ENCODE measurements at places on chromosomes 12 and 14.

DNA sequence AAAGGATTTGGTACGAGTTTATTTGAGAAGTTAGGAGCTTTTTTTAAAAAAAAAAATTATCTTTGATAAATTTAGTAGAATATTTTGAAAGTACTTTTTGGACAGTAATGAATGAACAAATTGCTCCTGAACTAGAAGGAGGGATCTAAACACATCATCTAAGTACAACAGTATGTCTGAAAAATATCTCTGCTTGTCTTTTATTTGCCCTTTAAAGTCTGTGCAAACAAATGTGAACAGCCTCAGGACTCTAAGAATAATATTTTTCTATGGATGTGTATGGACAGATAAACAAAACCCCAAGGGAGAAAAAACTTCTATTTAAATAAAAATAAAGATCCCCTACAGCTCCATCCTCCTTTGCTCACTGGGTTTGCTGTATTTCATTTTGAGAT is 19.5 kb downstream of the FBXL14 start:
- DNase-seq: no peak

DNA sequence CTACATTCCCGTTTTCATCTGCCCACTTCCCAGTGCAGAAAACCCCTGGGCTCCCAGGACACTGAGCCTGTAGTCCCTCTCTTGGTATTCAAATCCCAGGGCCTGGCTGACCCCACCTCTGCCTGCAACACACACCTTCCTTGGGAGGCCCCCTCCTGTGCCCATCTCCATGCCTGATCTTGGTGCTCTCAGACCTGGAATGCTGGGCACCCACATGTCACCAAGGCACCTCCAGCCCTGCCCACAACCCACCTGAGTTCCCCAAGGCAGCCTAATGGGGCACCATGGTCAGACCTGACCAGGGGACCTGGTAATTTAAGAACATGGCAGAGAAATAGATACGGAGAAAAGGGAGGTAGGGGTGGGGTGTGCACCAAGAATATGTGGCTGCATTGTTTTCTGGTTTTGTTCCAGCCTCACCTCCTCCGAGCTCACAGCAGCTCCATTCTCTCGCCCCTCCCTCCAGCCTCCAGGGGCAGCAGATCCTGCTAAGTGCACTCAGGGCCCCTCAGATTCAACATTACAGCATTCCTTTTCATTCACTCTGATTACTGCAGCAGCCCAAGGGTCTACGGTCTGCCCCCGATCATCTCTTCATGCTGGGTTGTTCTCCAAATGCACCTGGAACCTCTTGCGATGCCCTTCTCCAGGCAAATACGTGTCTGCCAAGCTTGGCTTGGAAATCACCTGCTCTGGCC is 9.2 kb upstream of the HSP90AA1 start:
- no peak for DNase-seq

DNA sequence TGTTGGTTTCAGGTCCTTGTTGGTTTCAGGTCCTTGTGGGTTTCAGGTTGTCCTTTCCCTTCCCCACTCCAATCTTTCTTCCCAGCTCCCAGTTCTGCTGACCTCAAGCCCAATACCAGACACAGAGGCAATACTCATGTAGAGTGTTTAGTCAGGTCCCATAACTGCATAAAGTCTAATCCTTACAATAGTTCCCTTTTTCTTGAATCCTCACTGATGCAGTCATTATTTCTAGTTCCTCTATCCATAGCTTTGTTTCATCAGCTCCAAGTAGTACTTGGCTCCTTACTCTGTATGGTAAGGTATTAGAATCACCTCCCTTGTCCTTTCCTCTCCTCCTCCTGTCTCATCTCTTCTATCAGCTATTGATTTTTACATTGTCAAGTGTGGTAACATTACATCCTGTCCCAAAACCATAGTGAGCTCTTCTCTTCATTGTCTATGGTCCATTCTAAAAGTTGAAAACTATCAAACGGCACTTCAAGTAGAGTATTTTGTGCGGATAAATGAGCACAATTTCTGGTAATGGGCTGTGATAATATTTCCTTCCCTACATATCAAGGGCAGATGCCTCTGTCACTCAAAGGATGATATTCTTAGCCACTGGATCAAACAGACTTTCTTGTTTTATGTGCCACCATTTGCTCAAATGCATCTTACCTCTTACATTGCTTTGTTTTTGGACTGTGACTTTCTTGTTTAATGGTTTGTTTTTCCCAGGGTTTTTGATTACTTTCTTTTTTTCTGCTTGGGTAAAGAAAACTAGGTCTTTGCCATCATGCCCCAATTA is 57.2 kb upstream of the JDP2 start:
- DNase-seq: no peak

DNA sequence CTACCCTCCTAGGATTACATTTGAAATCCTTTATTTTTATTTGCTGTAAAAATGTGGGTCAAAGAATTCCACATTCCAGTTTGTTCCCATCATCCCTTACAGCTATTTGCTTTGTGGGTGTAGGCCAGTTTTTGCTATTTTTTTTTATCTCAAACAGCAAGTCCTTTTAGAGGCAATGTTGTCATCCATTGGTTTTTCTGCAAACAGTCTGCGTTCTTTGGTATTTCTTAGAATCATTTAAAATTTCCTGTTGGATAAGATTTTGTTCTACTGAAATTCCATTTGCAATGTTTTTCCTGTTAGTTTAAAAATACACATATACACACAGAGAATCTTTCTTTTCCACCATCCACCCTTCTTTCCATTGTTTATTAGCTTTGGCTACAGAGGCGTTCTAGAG is 53.3 kb upstream of the STK38L start:
- no peak for DNase-seq

DNA sequence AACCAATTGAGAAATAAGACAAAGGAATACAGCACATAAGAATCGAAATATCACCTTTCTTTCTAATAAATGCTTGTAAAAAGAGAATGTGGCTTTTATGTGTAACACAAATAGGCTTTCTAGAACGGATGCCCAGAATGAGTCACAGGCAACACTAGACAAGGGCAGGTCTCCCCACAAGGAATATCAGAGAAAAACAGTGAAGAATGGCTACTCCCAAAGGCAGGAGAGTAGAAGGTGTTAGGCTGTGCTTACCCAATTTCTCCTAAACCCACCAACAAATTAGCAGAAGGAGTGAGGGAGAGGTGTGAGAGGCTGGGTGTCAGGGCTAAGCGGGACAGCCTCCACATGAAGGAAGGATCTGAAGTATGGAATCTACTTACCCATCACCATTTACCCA is 55.2 kb downstream of the GALNT4 start:
- no peak for DNase-seq

DNA sequence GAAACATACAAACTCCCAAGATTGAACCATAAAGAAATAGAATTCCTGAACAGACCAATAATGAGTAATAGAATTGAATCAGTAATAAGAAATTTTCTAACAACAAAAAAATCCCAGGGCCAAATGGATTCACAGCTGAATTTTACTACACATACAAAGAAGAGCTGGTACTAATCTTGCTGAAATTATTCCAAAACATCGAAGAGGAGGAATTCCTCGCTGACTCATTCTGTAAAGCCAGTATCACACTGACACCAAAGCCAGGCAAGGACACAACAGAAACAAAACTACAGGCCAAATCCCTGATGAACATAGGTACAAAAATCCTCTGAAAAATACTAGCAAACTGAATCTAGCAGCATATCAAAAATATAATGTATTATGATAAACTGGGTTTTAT is 367.8 kb upstream of the CLEC14A start:
- no peak for DNase-seq

DNA sequence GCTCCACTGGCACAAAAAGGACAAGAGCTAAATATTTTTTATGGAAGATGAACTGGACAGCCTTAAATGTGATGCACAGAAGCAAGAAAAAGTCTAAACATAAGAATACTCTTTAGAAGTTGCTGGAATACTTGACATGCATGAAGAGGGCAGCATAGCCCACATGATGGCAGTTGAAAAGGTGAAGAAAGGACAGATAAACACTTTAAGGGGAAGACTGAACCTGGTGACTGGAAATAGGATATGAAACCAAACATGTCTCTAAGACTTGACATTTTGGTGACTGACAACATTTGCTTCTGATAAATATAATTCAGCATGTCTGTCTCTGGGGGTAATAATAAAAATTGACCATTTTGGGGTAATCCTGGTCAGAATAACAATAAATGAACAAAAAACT is 273.1 kb downstream of the CCDC91 start:
- no peak for DNase-seq

- DNase-seq: no peak
Observed at GRCh38 chr14:89641495-89642175, 224.6 kb upstream of the FOXN3 start.

GRCh38 chr12:6452245-6452943 is 552 bp downstream of the TAPBPL start:
- DNase-seq: no peak

DNA sequence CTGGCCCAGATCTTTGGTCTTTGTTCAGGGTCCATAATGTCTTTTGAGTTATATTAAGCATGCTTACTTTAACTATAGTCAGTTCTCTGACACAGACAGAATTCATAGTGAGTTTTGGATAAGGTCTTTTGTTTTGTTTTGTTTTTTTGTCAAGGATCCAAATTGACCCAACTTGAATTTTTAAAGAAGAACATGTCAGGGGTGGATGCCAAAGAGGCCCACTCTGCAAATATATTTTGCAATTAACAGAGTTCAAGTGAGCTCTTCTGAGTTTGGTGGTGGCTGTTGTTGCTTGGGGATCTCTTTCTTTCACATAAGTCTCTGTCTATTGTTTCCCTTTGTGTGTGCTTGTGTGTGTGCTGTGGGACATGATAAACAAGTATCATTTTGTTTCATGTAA is 34.4 kb upstream of the PMCH start:
- no peak for DNase-seq

- DNase-seq: no peak
Observed at GRCh38 chr14:102362084-102362483, 606 bp downstream of the CINP start.

GRCh38 chr12:127600211-127600610 is 666.8 kb upstream of the TMEM132C start:
- no peak for DNase-seq

GRCh38 chr12:666766-667308 is 3.6 kb upstream of the NINJ2 start:
- DNase-seq: no peak

GRCh38 chr12:2586156-2587038 is 208.4 kb upstream of the FKBP4 start:
- no peak for DNase-seq

DNA sequence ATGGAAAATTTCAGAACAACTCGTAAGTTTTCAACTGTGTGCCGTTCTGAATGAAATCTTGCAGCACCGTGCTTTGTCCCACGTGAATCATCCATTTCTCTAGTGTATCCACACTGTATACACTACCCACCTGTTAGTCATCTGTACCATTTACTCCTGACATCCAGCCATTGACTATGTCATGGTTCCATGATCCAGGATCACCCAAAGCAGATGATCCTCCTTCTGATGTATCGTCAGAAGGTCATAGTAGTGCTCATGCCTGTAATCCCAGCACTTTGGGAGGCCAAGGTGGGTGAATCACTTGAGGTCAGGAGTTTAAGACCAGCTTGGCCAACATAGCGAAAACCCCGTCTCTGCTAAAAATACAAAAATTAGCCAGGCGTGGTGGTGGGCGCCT is 122.9 kb downstream of the PPHLN1 start:
- no peak for DNase-seq

DNA sequence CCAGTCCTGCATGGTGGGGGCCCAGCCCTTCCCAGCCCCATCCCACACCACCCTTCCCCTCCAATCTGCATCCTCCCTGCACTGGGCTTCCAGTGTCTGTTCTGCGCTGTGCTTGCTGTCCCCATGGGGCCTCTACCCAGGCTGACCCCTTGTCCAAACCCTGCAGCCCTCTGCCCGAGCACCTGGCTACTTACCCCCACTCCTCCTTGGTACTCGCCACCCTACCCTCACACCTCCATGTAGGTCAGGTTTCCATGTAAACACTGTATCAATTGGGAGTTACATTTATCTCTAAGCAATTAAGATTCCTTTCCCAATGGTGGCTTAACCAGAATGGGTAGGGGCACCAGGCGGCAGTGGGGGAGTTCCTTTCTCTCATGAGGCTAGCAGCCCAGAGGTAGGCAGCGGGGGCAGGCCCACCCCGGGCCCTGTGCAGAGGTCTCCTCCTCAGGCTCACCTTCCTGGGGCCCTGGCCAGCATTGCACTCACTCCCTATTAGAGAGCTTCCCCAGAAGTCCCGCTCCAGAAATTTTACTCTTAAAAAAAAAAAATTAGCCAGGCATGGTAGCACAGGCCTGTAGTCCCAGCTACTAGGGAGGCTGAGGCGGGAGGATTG is 76.6 kb upstream of the CCND2 start:
- no peak for DNase-seq

DNA sequence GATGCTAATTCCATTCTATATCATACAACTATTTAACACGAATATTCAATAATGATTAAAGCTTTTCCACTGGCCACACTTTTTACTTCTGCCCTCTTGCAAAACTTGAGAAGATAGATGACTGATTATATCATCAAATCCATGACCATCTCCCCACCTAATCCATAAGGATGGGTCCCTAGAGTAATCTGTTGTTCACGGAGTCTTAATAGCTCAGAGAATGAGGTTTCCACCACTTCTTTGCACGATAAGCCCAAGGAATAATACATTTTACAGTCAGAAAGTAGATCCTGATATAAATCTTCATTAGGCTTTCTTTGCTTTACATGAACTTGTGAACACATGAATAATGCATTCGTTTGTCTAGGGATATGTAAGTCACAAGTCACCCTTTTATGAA is 527.2 kb downstream of the GALC start:
- no peak for DNase-seq

GRCh38 chr14:38589747-38590350 is 334.0 kb upstream of the CLEC14A start:
- no peak for DNase-seq

GRCh38 chr14:97299661-97300060 is 502.5 kb downstream of the VRK1 start:
- DNase-seq: no peak

- DNase-seq: no peak
Observed at GRCh38 chr14:34218881-34219280, 243.2 kb downstream of the SPTSSA start.

DNA sequence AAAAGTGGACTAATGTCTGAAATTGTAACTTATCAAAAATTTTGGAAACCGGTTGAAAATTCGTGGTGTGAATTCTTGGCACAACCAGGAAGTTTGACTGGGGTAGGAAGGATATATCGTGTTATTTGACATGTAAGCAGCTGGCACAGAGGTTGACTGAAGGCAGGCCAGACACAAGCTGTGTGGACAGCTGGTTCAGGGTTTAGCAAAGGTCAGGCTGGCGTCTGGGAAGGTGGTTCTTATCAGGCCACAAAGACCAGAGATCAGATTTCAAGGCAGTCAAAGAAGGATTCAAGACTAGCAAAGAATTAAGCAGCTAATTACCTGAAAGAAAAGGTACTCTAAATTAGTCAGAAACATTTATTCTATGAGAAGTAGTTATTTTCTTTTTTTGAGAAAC is 450.2 kb upstream of the MDGA2 start:
- no peak for DNase-seq
